ENCODE measurements at places on chromosomes 13 and 19. TPM values are rescaled to one million over a fixed set of nuclear protein-coding genes. Genes with fewer than 3 reads are reported as not detected.
A peak's percentile ranks its signal among the peaks of the same experiment; 100 is the strongest.

GRCh38 chr19:13821292-13821691, 26.0 kb downstream of the ZSWIM4 start:
- DNase-seq: no peak

DNA sequence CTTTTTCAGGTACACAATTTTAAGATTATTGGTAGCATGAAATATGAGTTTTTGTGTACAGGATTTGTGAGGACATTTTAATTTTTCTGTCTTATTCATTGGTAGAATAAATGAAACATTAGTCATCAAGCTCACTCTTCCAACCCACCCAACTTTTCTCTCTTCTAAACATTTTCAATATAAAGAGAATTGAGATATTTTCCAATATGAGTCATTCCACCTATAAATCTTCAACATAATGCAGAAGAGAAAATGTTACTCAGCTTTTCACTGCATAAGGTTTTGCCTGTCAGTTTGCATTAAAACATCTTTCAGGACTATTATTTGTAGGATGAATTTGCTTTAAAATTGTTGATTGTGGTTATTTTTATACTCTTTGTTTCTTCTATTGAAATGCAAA, 330.7 kb downstream of the PCDH20 start:
- DNase-seq: no peak

- DNase-seq: no peak
These were observed 117.0 kb upstream of the SOX21 start for GRCh38 chr13:94829185-94829836.

- no peak for DNase-seq
These were observed 22.6 kb downstream of the RASL11A start for GRCh38 chr13:27293076-27293691.

DNA sequence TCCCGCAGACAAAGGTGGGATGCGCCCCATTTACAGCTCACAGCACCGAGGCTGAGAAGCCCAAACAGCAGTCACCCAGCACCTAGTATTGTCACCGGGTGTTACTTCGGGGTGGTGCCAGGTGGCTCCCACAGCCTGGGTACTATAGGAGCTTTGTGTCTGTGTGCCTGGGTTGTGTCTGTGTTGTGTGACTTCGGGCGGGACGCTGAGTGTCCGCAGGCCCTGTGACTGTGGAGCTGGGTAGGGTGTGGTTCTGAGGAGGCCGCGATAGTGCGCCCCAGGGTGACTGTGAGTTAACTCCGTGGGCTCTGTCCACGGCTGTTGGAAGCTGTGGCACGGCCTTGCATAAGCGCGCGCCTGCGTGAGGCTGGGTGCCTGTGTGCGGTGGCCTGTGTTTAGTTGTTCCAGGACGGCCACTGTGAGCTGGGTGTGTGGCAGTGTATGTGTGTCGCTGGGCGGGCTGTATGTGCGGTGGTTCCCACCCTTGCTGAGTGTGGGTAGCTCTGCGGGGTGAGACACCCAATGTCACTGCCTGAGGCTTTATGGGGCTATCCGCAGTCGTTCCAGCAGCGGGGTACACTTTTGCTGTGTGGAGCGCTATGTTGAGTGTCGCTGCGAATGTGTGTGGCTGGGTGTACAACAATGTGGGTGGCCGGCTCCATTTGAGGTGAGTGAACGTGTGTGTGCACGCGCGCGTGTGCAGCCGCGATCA, 559 bp upstream of the SSBP4 start:
- no peak for DNase-seq

DNA sequence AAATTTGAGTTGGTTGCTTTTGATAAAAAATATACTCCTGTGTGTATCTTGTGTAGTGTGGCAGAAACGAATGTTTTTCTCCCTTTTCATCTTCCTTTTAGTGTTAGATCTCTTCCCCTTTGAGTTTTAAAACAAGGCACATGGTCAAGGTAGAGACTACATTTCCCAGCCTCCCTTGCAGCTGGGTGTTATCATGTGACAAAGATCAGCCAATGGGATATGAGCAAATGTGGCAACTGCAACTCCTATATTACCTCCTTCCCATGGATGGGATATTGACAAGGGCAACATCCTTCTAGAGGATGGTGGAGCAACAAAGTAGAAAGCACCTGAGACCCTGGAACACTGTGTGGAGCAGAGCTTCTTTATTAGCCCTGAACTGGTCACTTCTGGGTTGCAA, 42.4 kb downstream of the ADGRE3 start:
- DNase-seq: no peak

- DNase-seq: no peak
These were observed 100.9 kb downstream of the MYCBP2 start for GRCh38 chr13:77225946-77226345.

- DNase-seq: no peak
These were observed 589.9 kb downstream of the TBC1D4 start for GRCh38 chr13:74892096-74892495.

- DNase-seq: no peak
These were observed 23.9 kb upstream of the ZBTB7A start for GRCh38 chr19:4090356-4091220.

DNA sequence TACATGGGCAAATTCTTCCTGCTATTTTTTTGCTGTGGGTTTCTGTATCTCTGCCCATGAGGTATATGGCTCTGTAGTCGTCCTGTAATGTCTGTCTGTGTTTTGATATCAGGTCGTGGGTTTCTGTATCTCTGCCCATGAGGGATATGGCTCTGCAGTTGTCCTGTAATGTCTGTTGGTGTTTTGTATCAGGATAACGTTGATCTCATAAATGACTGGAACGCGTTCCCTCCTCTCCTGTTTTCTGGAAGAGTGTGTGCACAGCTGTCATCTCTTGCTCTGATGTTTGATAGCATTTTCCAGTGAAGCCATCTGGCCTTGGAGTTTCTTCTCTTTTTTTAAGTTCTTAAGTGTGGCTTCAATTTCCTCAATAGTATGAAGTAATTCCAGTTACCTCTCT, 57.2 kb downstream of the SOX1 start:
- no peak for DNase-seq

DNA sequence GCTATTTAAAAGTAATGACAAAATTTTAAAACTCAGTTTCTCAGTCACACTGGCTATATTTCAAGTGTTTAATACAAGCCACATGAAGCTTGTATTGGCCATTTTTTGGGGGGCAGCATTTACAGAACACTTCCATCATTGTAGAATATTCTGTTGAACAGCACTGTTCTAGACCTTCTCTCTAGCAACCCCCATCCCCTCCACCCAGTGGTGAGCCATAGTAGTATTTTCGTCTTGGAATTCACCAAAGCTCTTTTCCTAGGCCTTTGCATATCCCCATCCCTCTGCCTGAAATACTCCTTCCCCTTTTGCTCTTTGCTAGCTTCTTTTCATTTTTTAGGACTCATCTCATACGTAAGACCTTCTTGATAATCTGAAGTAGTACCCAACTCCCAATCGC, 99.5 kb downstream of the ZC3H13 start:
- no peak for DNase-seq

DNA sequence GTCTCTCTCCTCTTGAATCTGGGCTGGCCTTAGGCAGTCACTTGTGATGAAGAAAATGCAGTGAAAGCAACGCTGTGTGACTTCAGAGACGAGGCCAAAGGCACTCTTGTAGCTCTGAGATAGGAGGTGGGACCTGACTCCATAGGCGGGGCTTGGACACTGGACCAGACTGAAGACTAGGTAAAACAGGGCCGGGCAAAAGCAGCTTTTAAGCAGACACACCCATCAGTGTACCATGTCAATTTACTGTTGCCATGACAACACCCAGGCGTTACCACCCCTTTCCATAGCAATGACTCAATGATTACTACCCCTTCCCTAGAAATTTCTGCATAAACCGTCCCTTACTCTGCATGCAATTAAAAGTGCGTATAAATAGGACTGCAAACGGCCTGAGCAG, 6.6 kb upstream of the EID2 start:
- DNase-seq: no peak

DNA sequence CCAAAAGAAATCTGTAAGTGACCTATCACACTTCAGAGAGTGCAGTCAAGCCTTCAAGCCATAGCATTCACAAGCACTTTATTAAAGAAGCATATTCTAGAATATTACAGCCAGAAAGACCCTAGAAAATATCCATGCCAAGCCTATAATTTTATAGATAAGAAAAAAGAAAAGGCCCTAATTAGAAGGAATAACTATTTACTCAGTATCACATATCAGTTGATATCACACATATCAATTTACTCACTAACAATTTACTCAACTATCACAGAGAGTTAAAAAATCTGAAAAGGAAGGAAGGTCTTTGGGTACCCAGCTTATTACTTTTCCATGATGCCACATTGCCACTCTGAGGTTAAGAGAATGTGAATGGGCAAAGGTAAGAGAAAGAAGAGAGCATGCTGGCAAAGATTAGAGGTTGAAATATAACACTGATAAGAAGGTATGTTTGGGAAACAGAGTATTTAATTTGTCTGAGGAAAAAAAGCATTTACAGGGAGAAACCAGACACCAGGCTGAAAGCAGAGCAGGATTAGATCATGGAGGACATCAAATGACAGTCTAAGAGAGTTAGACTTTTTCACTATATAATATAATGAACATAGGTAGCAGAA, 186.2 kb downstream of the VWA8 start:
- no peak for DNase-seq

DNA sequence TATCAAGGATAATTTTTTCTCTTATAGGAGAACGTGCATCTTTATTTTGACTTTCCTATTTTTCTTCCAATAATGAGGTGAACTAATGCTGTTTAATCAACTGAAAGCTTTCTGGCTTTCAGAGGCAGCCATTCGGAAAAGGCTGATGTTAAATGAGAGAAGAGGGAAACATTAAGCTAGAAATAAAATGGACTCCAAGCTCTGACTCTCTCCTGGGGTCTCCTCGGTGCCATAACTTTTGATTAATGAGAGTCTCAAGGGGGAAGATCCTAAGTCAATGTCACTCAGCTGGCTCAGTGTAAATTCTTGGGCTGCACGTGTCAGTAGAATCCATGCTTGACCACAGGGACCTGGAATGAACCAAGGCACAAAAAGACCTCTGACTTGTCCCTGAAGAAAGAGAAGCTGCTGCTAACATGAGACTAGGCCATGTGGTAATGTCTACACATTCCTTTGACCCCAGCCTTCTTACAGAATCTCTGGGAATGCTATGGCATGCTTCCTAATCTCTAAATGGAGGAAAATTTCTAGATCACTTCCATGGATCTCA, 152.2 kb upstream of the RFC3 start:
- DNase-seq: no peak

DNA sequence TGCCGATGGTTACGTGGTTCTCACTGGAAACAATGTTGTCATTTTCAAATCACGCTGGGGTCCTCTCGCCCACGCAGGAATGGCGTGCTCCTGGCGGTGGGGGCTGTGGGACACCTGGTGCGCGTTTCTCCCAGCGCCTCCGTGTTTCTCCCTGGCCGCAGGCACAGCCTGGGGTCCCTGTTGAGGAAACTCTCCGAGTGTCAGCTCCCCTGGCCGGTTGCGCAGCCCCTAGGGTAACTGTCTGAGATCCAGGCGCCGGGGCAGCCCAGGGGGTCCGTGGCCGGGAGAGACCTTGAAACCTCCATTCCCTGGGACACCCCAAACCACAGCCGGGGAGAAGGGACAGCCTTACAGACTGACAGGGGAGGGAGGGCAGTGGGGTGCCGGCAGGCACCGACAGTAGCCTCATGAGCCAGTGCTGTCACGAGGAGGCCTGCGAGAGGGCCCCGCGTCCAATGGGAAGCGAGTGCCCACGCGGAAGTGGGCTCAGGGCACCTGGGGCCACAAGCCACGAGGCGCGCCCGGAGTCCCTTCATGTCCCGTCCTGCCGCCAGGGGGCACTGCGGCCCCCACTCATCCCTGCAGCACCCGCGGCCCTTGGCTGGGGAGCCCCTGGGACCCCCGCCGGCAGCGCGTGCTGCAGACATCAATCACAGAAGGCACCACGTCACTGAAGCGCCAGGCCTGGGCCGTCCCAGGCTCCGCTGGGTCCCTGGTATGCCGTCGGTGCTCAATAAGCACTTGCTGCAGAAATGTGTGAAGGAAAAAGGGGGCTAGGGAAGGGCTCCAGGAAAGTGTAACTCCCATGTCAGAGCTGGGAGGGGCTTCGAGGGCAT, 9.5 kb downstream of the ADAMTSL5 start:
- DNase-seq: peak; percentile 81

GRCh38 chr19:45168767-45169351, 8.1 kb upstream of the NKPD1 start:
- DNase-seq: peak; percentile 7

- no peak for DNase-seq
These were observed 8.4 kb downstream of the PPP6R1 start for GRCh38 chr19:55250262-55251036.

- no peak for DNase-seq
These were observed 116.2 kb upstream of the MCF2L start for GRCh38 chr13:112852808-112853207.

- no peak for DNase-seq
These were observed 10.5 kb upstream of the LTBP4 start for GRCh38 chr19:40590464-40591265.

DNA sequence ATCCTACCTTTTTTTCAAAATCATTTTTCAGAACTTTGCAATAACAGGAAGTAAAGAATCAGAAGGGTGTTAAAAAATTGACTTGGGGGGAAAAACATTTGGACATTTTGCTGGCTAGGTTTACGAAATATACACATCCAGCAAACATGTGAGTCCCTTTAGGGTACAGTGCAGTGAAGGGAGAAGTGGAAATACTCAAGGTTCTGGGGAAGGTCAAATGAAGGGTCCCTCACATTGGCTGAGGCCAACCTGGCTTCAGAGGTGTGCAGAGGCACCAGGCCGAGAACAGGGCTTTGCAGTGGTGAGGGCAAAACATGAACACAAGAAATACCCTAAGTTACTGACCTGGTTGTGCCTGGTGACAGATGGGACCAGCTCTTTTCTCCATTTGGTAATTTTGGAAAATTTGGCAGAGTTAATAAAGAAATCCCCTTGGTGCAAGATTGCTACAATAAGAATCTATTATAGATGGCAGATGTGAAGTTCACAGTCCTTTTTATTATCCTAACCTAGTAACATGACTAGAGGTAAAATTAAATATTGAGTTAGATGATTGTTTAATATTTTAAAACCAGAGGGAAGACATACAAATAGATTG, 1.5 kb upstream of the UPF3A start:
- DNase-seq: no peak

DNA sequence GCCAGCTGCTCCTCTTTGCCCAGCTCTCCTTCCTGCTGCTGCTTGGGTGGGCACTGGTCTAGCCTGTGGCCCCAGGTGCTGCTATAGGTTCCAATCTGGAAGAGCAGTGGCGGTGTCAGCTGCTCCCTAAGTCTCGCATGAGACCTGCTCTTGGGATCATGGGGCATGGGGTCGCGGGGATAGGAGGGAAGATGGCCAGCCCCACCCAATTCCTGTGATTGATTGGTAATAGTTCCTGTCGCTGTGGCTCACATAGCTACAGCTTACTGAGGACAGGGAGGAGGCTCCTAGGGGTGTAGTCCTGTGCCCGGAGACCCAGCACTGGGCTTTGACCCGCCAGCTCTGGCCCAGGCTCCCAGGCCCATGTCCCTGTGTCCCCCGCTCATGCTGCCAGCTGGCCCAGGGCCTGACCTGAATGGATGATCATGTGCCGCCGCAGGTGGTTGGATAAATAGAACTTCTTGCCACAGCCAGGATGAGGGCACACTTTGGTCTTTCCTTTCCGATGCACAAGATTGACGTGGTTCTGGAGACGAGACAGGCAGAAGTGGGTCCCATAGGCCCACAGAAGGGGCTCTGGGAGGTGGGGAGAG, 4.5 kb upstream of the ELAVL3 start:
- no peak for DNase-seq

RFPL4AL1 gene
- polyA plus RNA-seq: not detected

METTL21C gene
- polyA plus RNA-seq: not detected

GAS6 gene
- polyA plus RNA-seq: 146 TPM

GIPC1 gene
- polyA plus RNA-seq: 201 TPM

UBE2L5 gene
- polyA plus RNA-seq: not detected

CABP5 gene
- not detected for polyA plus RNA-seq

SIGLEC12 gene
- polyA plus RNA-seq: 0.11 TPM

CEACAM4 gene
- polyA plus RNA-seq: not detected

POSTN gene
- polyA plus RNA-seq: 226 TPM

PEAK3 gene
- 0.57 TPM for polyA plus RNA-seq

ZNF837 gene
- 9.7 TPM for polyA plus RNA-seq

FUT2 gene
- 14.4 TPM for polyA plus RNA-seq

Measured in hepatocyte (in vitro differentiated cells).